Upper lobe of left lung (tissue), 6 donors: ENCODE measurements at places on chromosomes 4 and X. TPM values are rescaled to one million over a fixed set of nuclear protein-coding genes. Genes with fewer than 3 reads are reported as not detected.

CENPI gene
- 0.98 TPM for total RNA-seq

HTN1 gene
- total RNA-seq, result not detected

DNA sequence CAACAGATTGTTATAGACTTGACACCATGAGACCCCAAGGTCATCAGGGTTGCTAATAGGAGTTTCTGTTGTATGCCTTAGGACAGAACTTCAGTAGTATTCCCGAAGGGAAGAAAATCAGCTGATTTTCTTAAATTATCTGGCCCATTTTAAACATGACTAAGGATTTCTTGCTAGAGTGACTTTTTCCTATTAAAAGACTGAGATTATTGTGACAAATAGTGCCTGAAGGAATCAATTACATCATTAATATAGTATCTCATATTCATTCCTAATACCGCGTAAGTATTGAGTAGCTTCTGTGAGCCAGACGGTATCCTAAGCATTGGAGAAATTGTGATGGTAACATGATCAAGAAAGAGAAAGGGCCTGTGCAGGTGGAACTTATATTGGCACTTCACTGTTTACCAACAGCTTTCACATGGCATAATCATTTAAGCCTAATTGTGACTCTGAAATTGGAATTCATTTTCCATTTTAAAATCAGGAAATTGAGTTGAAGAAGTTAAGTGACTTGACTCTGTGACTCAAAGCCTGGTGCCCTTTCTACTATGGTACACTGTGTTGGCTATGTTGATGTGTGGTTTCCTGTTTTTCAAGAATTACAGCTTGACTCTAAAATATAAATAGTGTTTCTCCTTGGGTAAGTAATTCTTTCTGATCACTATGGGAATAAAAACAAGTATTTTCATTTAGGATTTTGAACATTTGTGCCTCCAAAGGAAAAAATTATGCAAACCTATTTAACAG lies 4.1 kb downstream of the AFF1 start:
- no peak for DNase-seq

- DNase-seq, result no peak
These were observed 112.1 kb downstream of the MGST2 start for GRCh38 chr4:139777757-139778156.

GRCh38 chrX:22186165-22186564 lies 86.5 kb upstream of the CBLL2 start:
- DNase-seq, result no peak

DNA sequence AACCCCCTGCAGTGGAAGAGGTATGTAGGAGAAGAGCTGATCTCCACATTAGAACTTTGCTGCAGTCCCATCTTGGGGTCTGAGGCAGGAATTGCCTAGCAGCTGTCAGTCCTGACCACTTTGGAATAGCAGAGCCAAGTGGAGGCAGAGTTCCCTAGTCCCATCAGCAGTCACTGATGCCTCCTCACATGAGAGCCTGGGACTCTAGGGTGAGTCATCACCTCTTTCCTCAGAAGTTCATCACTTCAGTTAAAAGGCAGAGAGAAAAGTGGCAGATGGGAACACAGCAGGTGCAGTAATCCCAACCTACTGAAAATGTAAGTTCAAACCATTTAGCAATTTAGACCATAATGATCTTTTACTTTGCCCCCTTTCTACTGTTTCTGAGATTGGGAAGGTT lies 73.9 kb upstream of the MED14 start:
- DNase-seq, result no peak
